ENCODE measurements at places on chromosomes 3 and 15.

- DNase-seq, result no peak
These were observed 4.9 kb downstream of the TM6SF1 start for GRCh38 chr15:83112233-83112955.

DNA sequence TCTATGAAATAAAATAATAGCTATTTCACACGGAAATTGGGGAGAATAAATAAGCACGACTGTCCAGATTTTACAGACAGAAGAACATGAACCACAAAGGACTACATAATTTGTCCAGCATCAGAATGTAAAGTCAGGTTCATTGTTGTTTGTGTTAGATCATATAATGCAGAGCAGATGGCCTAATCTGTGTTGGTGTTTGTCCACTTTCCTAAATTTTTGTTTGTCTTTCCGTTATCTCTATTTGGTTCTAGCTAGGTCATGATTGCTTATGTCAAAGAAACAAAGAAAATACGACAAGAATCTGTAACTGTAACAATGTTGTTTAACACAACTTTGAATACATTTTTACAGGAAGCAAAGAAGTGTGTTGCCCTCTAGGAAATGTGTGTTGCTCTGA lies 75.6 kb upstream of the ANKRD28 start:
- no peak for DNase-seq

DNA sequence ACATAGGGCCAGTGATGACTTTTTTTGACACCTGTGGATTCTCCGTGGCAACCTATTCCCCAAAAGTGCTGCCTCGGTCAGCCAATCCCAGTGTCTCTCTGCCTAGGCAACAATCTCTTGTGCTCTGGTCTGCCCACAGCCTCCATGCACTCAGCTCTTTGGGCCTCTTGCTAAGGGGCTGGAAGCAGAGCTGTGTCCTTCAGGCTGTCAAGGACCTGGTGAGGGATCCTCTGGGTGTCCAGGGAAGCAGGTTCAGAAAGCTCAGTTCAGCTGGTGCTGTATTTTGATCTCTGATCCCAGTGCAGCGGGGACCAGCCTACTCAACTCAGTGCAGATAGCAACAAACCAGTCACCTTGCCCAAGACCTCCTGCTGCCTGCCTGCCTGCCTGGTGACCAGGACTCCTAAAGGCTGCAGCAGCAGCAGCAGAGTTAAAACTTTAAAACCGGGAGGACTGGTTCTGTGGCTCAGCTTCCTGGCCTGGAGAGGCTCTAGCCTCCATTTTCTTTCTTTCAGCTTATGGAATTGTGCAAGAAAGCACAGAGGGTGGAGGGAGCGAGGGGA lies 6.2 kb downstream of the PAK6 start:
- DNase-seq, result no peak

- DNase-seq, result no peak
These were observed 280.0 kb downstream of the IGSF11 start for GRCh38 chr3:118754406-118755252.

- DNase-seq, result no peak
These were observed 85.1 kb upstream of the OCA2 start for GRCh38 chr15:28184166-28184565.

- DNase-seq, result no peak
These were observed 52.2 kb upstream of the CCDC80 start for GRCh38 chr3:112693186-112693585.

DNA sequence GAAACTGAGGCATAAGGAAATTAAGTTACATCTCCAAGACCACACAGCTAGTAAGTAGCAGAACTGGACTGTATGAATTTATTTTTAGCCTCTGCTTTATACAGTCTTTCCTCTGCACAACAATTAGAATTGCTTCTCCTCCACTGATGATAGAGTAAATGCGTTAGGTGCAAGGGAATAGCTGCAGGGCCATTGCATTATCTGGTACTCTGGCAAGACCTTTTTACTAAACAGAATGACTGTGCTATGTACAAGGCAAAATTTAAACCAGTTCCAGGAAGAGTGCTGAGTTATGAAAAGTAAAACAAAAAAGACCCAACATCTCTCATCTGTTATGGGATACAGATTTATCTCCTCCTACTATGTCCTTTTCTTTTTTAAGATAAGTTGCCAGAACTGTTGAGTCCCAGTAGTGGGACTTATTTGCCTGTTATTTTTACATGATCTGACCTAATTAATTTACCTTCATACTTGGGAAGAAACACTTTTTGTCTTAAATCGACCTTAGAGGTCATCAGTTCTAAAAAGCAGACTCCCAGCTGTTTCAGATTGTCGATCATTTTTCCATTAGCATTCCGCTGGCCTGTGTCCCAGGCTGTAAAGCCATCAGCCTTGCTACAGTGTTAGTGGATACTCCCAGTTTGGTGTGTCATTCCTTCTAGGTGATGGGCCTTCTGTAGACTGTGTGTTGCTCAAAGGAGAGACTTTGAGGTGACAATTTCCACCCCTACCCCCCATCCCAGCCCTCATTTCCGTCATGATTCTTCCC lies 147.5 kb upstream of the NUDT16 start:
- DNase-seq, result no peak

GRCh38 chr15:98966091-98966787 lies 41.4 kb downstream of the PGPEP1L start:
- DNase-seq, result no peak

DNA sequence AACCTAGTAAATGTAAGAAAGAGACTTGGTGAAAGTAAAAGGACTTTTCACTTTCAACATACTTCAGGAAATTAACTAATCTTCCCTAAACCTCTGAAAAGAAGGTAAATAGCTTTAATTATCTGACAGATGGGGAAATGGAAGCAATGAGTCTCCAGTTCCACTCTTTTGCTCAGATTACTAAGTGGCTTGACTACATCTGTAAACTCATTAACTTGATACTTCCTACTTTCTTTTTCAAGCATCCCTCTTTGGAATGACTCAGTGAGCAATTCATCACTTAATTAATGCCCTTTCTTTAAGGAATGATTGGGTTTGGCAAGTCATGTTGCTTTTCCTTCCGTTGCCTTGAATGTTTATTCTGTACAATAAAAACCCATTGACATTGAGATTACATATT lies 234.2 kb downstream of the GRM7 start:
- DNase-seq, result no peak

GRCh38 chr3:121723485-121723884 lies 26.1 kb downstream of the GOLGB1 start:
- no peak for DNase-seq

DNA sequence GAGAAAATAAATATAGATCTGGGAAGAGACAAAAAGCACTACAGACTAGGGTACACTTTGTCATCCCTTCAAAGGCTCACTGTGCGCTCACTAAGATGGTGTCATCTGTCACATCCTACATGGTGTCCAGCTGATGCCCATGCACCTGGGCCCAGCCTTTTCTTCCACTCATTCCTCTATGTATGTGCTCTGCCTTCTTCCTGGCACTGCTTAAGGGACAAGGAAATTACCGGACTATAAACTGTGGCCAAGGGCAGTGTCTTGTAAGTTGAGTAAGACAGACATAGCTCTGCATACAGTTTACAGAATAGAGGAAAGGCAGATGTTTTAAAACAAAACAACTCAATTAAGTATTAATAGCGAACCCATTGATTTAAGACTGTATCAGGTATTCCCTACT lies 52.9 kb downstream of the ARHGAP31 start:
- no peak for DNase-seq

GRCh38 chr15:101000271-101000681 lies 81.1 kb downstream of the LRRK1 start:
- no peak for DNase-seq

DNA sequence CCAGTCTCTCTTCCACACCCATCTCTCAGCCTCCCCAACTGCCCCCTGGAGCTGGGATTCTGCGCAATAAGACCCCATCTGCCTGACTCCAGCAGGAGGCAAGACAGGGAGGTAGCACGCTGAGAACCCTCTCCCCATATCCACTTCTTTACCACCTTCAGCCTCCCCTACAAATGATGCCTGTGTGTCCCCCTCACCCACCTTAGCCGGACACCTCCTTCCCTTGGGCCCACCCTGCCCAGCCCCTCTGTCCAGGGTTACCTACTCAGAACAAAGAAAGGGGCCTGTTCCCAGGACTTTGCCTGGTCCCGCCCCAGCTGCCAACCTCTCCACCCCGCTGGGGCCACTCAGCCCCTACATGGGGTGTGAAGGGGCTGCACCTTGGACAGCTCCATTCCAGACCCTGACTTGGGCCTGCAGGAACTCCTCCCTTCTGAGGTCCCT lies 40.8 kb upstream of the ATP2B2 start:
- no peak for DNase-seq

- DNase-seq, result no peak
These were observed 319.5 kb downstream of the THSD4 start for GRCh38 chr15:71434774-71435173.

DNA sequence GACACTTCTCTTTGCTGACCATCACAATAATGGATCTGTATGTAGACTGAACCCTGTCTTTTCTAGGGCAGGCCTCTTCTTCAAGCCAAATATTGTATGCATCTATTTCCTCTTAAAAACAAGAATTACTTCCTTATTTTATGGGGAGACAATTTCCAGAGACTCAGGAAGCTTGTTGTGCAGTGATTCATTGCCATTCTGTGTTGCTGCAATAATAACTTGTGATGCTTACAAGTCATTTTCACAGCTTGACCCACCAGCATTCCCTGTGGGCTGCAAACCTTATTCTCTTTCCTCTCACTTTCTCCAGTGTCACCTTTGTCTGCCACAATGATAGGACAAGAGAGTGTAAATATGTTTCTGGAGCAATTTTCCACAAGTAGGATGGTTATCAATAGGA lies 276.7 kb upstream of the SGO1 start:
- DNase-seq, result peak; percentile 25

DNA sequence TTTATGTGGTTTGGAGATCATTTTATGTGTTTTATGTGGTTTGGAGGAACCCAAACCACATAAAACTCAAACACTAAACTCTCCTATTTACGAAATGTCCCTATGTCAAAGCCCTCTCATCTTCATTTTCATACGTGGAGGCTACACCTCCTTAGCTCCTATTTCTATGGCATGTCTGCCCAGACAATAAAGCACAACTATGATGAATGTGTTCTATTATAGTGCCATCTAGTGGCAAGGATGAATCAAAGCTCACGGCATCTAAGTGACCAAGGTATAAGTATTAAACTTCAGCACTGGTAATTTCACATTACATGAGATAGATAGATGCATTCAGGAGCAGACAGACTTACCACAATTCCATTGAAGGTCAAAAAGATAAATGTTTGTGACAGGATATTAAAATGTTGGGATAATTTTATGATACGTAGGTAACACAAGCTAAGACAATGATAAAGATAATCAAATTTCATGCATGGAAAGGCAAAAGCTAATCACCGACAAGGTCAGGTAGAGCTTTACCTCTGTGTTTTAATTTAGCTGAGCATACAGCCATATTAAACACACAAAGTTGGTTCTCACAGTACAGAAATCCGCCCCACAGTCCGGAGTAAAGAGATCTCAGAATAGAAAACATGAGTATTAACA lies 130.6 kb upstream of the FHIT start:
- DNase-seq, result peak; percentile 55

- DNase-seq, result no peak
These were observed 254.7 kb downstream of the CACNA2D3 start for GRCh38 chr3:54376939-54377578.

DNA sequence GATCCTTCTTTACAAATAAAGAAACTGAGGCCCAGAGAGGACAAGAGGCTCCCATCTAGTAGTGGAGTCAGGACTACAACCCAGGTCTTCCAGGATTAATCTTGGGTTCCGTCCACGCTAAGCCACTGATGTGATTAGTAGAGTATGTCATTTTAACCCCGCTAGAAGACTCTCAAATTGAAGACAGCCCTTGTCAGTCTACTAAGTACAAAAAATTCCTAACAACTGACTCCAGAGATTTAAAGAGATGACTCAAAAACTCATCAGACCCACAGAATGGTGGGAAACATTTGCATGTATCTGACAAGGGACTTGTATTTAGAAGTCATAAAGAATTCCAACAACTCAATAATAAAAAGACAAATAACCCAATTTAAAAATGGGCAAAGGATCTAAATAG lies 145.3 kb downstream of the CNTN3 start:
- DNase-seq, result no peak

DNA sequence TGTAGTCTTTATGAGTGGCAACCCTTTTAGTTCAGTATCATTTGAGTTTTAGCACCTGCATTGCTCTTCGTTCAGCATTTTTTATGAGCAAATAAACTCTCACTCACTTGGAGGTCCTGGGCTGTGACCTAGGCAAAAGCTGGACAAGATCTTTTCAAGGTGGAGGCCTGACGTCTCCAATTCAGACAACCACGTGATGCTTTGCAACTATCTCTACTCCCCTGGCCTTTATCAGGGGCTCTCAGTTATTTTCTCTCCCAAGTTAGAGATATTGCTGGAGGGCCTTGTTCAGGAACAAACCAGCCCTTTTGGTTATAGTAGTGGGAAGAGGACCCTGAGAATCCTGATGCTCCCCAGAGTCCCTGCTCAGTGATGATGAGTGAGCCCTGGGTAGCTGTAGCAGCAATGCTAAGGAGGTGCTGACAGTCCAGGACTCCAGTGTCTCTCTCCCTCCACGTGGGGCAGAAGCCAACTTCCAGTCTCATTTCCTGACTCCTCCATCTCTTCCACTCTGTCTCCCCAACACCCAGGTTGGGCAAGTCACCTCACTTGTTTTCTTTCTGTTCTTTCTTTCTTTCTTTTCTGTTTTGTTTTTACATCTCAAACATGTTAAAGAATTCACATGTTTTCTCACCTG lies 30.4 kb downstream of the HAPLN3 start:
- no peak for DNase-seq

- no peak for DNase-seq
These were observed 25.2 kb downstream of the ABHD2 start for GRCh38 chr15:89113296-89114024.

DNA sequence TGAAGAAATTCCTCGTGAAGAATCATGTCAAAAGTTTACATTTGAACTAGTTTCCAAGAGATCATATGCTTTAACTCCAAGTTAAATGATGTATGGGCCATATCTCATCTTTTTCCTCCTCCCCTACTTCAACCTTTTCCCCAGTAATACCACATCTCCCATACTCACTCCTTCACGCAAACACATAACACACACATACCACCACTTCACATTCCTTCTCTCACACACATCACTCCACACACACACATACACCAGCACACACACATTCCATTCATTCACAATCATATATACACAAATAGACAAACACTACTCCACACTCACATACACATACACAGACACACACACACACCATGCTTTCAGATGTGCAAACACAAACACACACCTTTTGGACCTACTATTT lies 769.0 kb upstream of the NR2F2 start:
- DNase-seq, result no peak

DNA sequence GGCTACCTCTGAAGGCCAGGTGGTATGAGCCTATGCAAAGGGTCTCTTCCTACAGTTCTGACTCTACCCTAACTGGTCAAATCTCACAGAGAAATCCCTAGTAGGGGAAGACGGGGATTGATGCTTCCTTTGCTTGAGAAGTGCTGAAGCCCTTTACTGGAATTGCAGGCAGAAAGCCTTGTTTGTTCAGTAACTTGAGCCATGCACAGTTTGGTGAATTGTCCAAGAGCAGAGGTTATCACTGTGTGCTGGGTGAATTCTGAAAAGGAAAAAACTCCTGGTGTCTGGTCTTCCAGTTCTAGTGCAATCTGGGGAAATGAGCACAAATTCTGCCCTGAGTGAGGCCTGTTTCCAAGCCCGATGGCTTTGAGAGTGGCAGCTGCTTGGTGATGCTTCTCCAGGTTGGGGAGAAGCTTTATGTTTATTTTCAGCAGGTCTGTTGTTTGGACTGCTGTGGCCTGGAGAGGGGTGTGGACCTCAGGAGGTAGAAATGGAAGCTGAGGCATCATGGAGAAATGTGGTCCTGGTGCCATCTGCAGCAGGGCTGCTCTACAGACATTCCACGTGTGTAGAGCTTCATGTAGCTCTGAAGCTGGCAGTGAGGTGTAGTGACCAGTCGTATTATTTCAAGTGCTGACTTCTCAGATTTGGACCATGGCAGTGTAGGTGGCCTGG lies 60.9 kb downstream of the ARNT2 start:
- no peak for DNase-seq

Measured in inflammatory macrophage (primary cell).